ENCODE measurements at places on chromosomes 1 and 21. TPM values are rescaled to one million over a fixed set of nuclear protein-coding genes. Genes with fewer than 3 reads are reported as not detected.

The CD53 gene
- not detected for total RNA-seq

The FAM177B gene
- total RNA-seq = not detected

The CELA2A gene
- not detected for total RNA-seq

The RPE65 gene
- total RNA-seq = not detected

The MX1 gene
- 3.6 TPM for total RNA-seq

The TEX38 gene
- not detected for total RNA-seq

The DYNLT4 gene
- not detected for total RNA-seq

The HSD3B1 gene
- not detected for total RNA-seq

The RAD54L gene
- 0.95 TPM for total RNA-seq

The USH2A gene
- not detected for total RNA-seq
